ENCODE measurements at places on chromosomes 7 and 10.

- H3K27ac ChIP-seq, result no peak overlapping the region
- no peak overlapping the region for H3K4me3 ChIP-seq
- DNase-seq, result no peak
- no peaks in the 10 kb centered on the region for H3K36me3 ChIP-seq
- H3K4me1 ChIP-seq, result peaks cover 26% of the 10 kb centered on the region
Observed at GRCh38 chr10:114060456-114060855, 16.8 kb downstream of the ADRB1 start.

DNA sequence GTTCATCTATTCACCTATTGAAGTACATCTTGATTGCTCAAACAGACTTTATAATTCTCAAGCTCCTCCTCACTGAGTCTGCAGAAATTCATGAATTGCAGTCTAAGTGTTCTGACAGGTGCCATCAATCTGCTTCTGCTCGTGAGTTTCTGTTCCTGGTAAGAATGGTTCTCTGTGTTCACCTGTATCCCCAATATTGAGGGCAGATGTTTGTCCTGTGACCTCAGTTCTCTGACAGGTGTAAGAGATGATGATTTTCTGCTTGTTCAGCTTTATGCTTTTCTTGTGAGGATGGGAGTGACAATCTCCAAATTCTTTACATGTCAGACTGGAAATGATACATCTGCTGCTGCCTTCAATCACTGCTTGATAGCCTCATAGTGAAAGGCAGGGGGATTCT lies 736.9 kb upstream of the COBL start:
- no peaks in the 10 kb centered on the region for H3K36me3 ChIP-seq
- no peaks in the 10 kb centered on the region for H3K27me3 ChIP-seq
- no peaks in the 10 kb centered on the region for H3K4me1 ChIP-seq
- H3K27ac ChIP-seq, result no peak overlapping the region

GRCh38 chr10:52322936-52323335 lies 8.9 kb downstream of the DKK1 start:
- H3K36me3 ChIP-seq, result no peaks in the 10 kb centered on the region
- H3K4me1 ChIP-seq, result no peaks in the 10 kb centered on the region
- no peak overlapping the region for H3K27ac ChIP-seq
- no peak overlapping the region for H3K4me3 ChIP-seq
- no peak for DNase-seq

DNA sequence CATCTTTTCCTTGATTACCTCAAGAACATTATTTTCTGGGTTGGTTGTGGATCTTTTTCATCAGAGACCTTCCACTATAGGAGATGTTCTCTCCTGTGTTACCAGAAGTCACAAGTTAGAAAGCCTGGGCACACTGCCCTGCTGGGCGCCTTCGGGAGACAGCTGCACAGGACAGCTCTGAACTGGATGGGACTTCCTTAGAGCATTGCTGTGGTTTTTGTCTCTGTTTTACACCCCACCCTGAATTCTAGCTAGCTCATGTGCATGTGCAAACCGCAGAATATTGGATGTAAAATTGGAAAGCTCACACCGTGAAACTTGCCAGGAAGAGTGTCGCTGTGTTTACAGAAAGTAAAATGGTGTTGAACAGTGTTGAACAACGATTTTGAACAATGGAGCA lies 54.4 kb upstream of the SEC61G start:
- H3K4me1 ChIP-seq, result no peaks in the 10 kb centered on the region
- DNase-seq, result no peak
- no peak overlapping the region for H3K4me3 ChIP-seq
- no peak overlapping the region for H3K27ac ChIP-seq
